ENCODE measurements at places on chromosomes 5 and 9. TPM values are rescaled to one million over a fixed set of nuclear protein-coding genes. Genes with fewer than 3 reads are reported as not detected.
A peak's percentile ranks its signal among the peaks of the same experiment; 100 is the strongest.

DNA sequence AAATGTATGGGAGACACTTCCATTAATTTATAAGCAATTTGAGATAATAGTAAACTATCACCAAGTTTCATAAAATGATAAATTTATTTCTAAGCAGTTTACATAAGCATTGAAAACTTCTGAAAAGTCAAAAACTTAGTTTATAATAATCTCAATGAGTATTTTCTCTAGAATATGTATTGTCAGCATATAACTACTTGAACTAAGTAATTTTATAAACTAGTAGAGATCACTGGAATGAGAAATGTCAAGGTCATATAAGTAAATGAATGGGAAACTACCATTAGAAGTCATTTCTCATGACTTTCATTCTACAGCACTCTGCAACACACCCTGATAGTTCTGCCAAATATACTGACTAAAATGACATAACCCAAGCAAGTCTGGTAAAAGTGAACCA is 3.4 kb downstream of the TBCA start:
- DNase-seq, result no peak

GRCh38 chr9:6931913-6932312 is 174.1 kb downstream of the KDM4C start:
- peak; percentile 76 for DNase-seq

- DNase-seq, result no peak
Measured at GRCh38 chr5:143923634-143924266, 111.8 kb downstream of the HMHB1 start.

GRCh38 chr5:197892-198489 is 6.7 kb downstream of the LRRC14B start:
- DNase-seq, result no peak

- no peak for DNase-seq
Measured at GRCh38 chr5:111755942-111756381, 1.0 kb downstream of the NREP start.

DNA sequence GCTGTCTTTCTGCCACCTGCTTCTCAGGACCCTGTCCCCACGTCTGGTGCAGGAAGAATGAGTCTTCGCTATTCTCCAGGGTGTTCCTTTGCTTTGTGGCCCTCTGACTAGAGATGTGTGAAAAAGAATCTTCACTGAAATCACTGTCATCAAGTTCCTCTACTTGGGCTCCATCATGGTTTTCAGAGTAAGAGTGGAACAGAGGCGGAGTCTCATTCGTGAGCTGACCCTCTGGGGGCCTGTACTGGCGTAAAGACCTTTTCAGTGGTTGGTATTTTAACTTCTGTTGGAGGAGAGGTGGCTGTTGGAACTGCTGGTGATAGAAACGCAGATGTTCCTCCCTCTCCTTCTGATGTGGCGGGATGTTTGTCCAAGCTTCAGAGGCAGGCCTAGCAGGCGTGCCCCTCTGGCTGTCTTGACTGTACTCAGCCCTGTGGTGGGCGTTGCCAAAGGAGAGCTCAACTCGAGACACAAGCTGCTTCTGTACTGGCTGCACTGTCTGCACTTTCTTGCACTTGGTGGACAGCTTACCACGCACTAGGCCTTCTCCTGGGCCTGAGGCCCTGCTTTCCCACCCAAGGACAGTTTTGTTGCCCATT is 72.0 kb downstream of the KIF24 start:
- no peak for DNase-seq

- no peak for DNase-seq
Measured at GRCh38 chr5:86463339-86463738, 154.4 kb upstream of the COX7C start.

GRCh38 chr5:74953937-74954720 is 87.9 kb upstream of the FAM169A start:
- no peak for DNase-seq

- DNase-seq, result no peak
Measured at GRCh38 chr5:176796411-176796810, 13.9 kb upstream of the UNC5A start.

DNA sequence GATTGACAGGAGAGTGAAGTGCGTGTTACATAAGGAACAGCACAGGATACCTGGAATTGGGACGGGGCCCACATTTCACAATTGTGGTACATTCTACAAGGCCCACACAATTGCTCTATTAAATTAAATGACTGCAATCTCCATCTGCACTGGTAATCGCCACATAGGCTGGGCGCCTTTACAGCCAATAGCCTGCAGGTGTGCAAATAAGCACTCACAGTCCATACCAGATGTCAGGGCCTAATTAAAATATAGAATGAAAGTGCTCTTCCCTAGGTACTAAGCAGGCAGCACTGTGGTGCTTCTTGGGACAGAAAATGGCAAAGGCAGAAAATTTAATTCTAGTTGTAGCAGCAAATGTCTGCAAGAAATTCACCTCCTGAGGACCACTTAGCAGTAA is 82.7 kb downstream of the ATP10B start:
- no peak for DNase-seq

- no peak for DNase-seq
Measured at GRCh38 chr9:15150939-15151338, 156.1 kb downstream of the TTC39B start.

DNA sequence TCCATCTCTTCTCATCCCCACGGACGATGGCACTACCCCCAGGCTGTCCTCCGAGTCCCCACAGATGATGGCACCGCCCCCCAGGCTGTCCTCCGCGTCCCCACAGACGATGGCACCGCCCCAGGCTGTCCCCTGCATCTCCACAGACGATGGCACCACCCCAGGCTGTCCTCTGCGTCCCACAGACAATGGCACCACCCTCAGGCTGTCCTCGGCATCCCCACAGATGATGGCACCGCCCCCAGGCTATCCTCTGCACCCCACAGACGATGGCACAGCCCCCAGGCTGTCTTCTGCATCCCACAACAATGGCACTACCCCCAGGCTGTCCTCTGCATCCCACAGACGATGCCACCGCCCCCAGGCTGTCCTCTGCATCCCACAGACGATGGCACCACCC is 57.4 kb upstream of the PTCH1 start:
- DNase-seq, result peak; percentile 45

- no peak for DNase-seq
Measured at GRCh38 chr5:120082316-120083068, 381.6 kb upstream of the PRR16 start.

DNA sequence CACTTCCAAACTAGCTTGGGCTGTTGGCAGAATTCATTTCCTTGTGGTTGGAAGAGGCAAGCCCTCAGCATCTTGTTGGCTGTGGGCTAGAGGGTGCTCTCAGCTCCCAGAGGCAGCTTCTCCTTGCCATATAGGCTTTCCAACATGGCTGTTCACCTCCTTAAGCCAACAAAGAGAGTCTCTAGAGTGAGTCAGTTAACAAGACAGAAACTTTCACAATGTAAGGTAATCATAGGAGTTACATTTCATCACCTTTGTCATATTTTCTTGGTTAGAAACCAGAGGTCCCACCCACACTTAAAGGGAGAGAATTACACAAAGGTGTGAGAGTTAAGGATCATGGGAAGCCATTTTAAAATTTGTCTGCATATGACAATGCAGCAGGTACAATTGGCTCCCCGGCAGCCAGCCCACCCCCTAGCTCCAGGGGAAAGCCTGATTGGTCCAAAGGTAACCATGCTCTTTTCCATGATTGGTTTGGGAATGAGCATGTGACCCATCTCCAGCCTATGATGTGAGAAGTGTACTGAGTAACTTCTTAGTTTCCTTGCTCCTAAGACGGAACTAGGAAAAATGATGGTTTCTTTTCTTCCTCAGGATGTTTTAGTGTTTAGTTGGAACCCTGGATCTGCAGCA is 109.8 kb upstream of the MSX2 start:
- no peak for DNase-seq

GRCh38 chr5:60972231-60972630 is 27.2 kb downstream of the NDUFAF2 start:
- DNase-seq, result no peak

Gene NEUROG1
- not detected for total RNA-seq

Gene ABHD17B
- 23.9 TPM for total RNA-seq

Gene PAPPA
- total RNA-seq, result 1.3 TPM

Gene ADAMTS12
- total RNA-seq, result 11.6 TPM

Gene SLC6A7
- 41.6 TPM for total RNA-seq

Gene TEX53
- total RNA-seq, result not detected

Gene COL23A1
- not detected for total RNA-seq
